Stimulated activated CD8-positive, alpha-beta memory T cell treated with anti-CD3 and anti-CD28 coated beads, Interleukin-2, amount 100 ng/mL, for 48 hours (primary cell): ENCODE measurements at places on chromosomes 2 and 18.
A peak's percentile ranks its signal among the peaks of the same experiment; 100 is the strongest.

DNA sequence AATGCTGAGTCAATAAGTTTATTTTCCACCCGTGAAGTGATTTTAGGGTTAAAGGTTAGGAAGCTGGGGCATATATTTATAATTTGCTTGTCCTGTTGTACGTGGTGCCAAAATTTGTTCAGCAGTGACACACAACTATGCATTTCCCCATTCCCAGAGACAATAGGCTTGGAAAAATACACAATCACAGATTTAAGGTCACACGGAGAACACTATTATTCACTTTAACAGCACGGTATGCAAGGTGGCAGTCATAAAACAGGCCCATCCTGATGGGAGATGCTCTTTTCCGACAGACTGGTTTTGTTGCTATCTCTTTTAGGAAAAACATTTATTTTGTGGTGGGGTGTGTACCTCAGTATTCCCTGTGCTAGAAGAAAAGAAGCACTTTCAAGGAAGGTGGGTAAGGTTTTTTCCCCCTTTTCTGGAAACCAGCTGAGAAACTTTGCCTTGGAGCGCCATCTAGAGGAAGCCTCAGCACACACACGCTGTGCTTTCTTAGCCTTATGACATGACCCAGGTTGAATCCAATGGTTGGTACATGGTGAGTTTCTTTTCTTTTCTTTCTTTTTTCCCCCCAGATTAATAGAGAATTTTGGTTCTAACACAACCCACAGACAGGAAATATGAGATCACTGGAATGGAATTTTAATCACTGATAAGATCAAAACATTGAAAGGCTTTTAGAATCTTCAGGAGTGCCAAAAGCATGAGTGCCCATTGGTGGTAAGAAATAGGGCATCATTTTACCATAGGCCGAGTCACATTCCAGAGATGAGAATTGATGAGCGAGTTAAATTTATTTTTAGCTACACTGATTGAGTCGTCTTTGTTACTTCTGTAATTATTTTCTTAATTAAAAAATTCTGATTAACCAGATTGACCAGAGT, 332.1 kb downstream of the AGPS start:
- peak; percentile 21 for DNase-seq

DNA sequence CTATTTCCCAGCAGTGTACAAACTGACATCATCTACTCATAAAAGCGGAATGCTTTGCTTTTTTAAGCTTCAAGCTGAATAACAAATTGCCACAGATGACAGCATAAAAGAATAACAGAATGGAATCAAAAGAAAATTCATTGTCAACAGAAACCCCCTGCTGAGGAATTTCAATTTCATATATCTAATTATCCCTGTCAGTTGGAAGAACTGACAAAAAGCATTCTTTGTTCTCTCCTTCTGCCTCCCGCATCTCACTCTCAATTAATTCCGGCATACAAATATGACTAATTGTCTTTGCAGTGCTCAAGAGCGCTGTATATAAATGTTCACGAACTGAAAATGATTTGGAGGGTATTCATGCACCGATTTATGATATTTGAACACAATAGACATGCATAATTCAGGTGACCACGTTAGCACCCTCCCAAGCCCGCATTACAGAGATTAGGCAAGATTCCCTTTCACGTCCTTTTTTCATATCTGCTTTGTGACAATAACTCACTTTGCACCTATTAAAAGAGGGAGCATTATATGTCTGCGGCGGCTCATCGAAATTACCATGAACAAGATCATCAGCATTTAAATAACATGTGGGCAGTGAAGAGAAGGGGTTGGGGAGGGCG, 277.7 kb upstream of the SALL3 start:
- no peak for DNase-seq

DNA sequence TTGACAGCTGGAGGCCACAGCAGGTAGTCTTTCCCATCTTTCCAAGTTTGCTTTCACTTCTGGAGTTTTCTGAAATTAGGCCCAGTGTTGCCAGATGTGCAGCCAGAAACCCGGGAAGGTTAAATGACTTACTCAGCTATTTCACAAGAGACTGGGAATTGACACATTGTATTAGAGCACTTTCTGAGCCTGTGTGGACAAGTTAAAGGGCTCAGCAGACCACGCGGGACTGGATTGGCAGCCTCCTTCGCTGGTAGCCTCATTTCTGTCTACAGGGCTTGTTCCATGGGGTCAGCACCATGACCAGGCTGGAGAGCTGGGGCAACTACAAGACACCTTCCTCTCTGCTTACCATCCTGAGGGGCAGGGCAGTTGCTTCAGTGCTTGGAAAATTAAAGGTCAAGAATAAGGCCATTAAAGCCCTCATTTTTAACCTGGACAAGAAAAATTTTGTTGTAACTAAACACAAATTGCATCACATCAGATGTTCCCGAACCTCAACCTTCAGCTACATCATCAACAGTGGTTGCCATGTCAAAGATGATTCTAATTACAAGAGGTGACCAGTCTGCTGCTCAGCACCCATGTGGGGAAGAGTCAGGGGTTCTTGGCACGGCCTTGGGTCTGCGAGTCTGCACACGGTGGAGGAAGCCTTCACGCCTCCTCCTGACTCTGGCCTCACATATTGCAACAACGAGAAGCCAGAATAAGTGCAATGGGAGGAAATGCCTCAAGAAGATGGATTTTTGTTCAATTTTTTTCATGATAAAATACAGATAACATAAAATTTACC, 279.5 kb upstream of the RAB6C start:
- DNase-seq = no peak

GRCh38 chr2:29113891-29114321, 1.3 kb upstream of the CLIP4 start:
- no peak for DNase-seq
